ENCODE measurements at places on chromosomes 1 and 21. TPM values are rescaled to one million over a fixed set of nuclear protein-coding genes. Genes with fewer than 3 reads are reported as not detected.

DNA sequence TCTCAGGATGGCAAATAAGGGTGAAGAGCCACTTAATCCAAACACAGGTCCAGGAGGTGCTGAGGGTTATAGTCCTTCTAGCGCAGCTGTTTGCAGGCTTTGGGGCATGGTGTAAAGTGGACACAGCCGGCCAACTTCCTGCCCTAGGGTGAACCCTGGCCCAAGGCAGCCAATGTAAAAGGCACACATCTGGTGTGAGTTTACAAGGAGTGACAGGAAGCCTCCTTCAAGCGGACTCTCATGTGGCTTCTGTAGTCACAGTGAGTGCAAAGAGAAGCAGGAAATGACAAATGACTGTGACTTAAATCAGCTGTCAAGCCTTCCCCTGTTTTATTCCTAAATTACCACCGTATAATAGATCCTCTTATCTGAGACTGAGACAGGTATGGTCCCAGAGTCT lies 213.0 kb downstream of the CRB1 start:
- peaks cover 13% of the 10 kb centered on the region for H3K4me1 ChIP-seq
- H3K4me3 ChIP-seq = no peak overlapping the region
- H3K27me3 ChIP-seq = no peaks in the 10 kb centered on the region

DNA sequence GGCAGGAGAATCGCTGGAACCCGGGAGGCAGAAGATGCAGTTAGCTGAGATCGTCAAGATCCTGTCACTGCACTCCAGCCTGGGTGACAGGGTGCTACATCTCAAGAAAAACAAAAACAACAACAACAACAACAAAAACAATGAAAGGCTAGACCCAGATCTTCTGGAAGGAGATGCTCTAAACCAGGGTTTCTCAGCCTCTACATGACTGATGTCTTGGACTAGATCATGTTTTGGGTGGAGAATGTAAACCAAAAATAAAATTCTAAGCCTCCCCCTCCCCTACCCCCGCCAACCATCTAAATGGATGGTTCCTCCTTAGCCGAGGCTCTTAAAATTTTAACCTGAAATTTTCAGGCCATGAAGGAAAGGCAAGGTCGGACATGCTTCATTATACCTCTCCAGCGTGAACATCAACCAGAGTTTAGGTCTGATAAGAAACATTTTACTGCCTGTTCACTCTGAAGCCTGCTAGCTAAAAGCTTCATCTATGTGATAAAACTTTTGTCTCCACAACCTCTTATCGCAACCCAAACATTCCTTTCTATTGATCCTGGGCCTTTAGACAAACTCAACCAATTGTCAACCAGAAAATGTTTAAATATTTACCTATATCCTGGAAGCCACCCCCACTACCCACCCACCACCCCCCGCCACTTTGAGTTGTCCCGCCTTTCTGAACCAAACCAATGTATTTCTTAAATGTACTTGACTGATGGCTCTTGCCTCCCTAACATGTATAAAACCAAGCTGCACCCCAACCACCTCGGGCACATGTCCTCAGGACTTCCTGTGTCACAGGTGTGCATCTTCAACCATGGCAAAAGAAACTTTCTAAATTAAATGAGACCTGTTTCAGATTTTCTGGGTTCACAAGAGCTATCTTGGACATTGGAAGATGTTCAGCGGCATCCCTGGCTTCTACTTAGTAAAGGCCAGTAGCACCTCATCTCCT lies 1.9 kb upstream of the CAPN2 start:
- H3K4me1 ChIP-seq = peaks cover 14% of the 10 kb centered on the region
- no peak overlapping the region for H3K27ac ChIP-seq
- peak; percentile 59 for DNase-seq
- no peaks in the 10 kb centered on the region for H3K36me3 ChIP-seq
- H3K4me3 ChIP-seq = peak overlapping the region; percentile 9

DNA sequence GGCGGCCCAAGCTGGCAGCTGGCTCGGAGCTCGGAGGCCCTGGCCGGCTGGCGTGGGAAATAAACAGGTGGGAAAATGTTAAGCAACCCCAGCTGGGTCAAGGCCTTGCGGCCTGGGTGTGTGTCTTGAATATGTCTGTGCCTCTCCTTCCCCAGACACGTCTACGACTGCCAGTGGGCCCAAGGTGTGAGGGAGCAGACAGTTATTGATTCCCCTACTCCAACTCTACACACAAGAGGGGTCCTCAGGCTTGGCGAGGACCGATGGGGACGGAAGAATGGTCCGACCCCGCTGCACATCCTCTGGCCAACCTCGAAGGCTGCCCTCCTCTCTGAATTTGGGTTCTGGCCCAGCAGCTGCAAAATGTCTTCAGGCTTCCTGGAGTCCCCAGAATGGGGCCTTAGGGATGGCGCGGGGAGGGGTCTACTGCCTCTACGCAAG lies 2.2 kb downstream of the IL22RA1 start:
- no peak for DNase-seq
- no peak overlapping the region for H3K4me3 ChIP-seq
- H3K27ac ChIP-seq = no peak overlapping the region
- no peaks in the 10 kb centered on the region for H3K27me3 ChIP-seq
- no peaks in the 10 kb centered on the region for H3K36me3 ChIP-seq

- no peaks in the 10 kb centered on the region for H3K36me3 ChIP-seq
- no peak overlapping the region for H3K4me3 ChIP-seq
- no peak overlapping the region for H3K27ac ChIP-seq
- peaks cover 29% of the 10 kb centered on the region for H3K4me1 ChIP-seq
- DNase-seq = no peak
- no peaks in the 10 kb centered on the region for H3K27me3 ChIP-seq
Measured at GRCh38 chr1:234751678-234752077, 141.7 kb upstream of the IRF2BP2 start.

The SLC45A3 gene
- total RNA-seq = 10.2 TPM

DNA sequence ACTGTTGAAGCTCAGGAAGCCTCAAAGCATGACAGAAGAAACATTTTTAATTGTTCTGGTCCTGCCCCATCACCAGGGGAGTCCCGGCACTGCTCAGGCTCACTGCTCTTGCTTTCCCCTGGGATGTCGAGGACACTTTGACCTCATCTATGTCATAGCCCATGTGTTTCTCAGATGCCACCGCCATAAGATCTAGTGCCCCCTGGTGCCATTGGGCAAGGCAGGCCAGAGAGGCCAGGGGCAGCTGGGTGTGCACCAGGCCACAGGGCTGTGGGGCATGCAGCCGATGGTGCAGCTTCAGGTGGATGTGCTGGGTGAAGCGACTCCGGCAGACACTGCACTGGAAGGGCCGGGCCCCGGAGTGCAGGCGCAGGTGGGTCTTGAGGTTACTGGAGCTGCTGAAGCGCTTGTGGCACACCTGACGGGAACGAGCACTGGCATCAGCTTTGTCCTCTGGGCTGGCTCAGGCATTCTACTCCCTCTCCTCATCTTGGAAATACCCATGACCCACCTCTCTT lies 7.7 kb upstream of the CRYBG2 start:
- peaks cover 44% of the 10 kb centered on the region for H3K27me3 ChIP-seq
- no peak overlapping the region for H3K27ac ChIP-seq
- no peaks in the 10 kb centered on the region for H3K36me3 ChIP-seq
- peaks cover 4% of the 10 kb centered on the region for H3K4me1 ChIP-seq

- no peak overlapping the region for H3K27ac ChIP-seq
- no peak overlapping the region for H3K4me3 ChIP-seq
- no peaks in the 10 kb centered on the region for H3K4me1 ChIP-seq
- no peaks in the 10 kb centered on the region for H3K36me3 ChIP-seq
Measured at GRCh38 chr1:201554789-201555592, 16.1 kb downstream of the NAV1 start.

The MRPL37 gene
- total RNA-seq = 94.8 TPM

DNA sequence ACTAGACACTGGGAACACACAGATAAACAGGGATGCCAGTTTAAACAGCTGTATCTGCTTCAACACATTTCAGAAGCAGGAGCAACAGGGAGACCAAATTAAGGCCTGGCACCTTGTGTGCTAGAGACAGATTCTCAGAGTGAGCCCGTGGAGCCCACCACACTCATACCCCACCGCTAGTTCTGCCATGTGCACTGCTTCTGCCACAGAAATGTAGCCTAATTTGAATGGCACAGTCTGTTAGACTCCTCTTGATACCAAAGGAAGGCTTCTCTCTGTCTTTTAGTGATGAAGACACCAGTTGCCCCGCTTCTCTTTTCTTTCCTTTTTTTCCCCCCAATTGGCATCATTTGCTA lies 29.3 kb upstream of the ACP6 start:
- H3K4me3 ChIP-seq = no peak overlapping the region
- no peaks in the 10 kb centered on the region for H3K36me3 ChIP-seq

The KCNE2 gene
- 1.4 TPM for total RNA-seq

DNA sequence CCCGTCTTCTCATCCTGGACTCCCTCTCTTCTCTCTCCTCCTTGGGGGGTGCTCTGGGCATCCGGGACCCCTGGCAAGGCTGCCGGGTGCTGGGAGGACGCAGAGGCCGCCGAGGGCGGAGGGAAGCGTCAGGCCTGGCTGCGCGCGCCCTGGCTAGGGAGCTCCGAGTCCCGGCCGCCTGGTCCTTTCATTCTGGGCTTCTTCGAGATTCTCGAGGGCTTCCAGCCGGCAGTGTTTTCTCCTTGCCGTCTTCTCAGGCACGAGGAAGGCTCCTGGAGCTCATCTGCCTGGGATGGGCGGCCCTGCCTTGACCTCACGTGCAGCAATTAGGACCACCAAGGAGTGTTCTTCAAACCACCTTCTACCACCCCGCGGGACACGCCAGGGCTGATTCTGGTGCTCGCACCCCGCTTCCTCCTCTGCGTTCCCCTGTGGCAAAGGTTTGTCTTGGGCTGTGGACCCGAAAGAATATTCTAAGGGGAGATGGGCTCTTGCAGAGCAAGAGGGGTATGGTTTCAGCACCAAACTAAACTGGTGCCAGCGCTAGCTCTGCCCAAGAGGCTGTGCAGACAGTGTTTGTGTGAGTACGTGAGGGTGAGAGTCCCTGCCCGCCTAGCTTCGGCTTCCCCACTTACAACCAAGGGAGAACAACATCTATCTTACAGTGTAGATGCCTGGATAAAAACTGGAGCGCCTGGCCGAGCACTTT lies 36.5 kb downstream of the PIK3CD start:
- peak; percentile 81 for DNase-seq
- peaks cover 3% of the 10 kb centered on the region for H3K4me1 ChIP-seq
- peak overlapping the region; percentile 89 for H3K4me3 ChIP-seq
- no peaks in the 10 kb centered on the region for H3K36me3 ChIP-seq
- no peak overlapping the region for H3K27ac ChIP-seq
- H3K27me3 ChIP-seq = peaks cover 36% of the 10 kb centered on the region

- H3K4me1 ChIP-seq = peaks cover 4% of the 10 kb centered on the region
- peak overlapping the region; percentile 84 for H3K4me3 ChIP-seq
- peak; percentile 95 for DNase-seq
Measured at GRCh38 chr1:94247138-94248094, 10.0 kb upstream of the ARHGAP29 start.

- no peak overlapping the region for H3K27ac ChIP-seq
- peak overlapping the region; percentile 94 for H3K4me3 ChIP-seq
- H3K4me1 ChIP-seq = peaks cover 15% of the 10 kb centered on the region
- H3K36me3 ChIP-seq = peaks cover 41% of the 10 kb centered on the region
Measured at GRCh38 chr1:94539496-94539895, 2.1 kb downstream of the F3 start.

DNA sequence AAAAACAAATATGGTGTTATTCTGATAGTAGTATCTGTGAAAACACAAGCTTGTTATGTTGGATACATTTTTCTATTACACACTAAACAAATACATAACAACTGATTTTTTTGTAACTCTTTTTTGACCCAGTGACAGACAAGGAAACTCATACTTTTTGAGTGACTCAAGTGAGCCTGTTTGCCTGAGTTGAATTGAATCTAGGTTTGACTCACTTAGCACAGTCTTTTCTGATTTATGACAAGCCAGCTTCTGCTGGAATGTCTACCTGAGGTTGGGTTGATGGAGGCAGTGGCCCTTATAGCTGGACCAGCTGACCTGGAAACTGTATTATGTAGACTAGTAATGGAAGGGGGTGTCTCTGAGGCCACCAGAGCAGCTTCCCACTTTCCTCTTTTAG lies 4.2 kb upstream of the CLCA4 start:
- H3K4me3 ChIP-seq = no peak overlapping the region
- H3K36me3 ChIP-seq = no peaks in the 10 kb centered on the region
- H3K27me3 ChIP-seq = no peaks in the 10 kb centered on the region
- DNase-seq = no peak
- H3K4me1 ChIP-seq = no peaks in the 10 kb centered on the region
- no peak overlapping the region for H3K27ac ChIP-seq

DNA sequence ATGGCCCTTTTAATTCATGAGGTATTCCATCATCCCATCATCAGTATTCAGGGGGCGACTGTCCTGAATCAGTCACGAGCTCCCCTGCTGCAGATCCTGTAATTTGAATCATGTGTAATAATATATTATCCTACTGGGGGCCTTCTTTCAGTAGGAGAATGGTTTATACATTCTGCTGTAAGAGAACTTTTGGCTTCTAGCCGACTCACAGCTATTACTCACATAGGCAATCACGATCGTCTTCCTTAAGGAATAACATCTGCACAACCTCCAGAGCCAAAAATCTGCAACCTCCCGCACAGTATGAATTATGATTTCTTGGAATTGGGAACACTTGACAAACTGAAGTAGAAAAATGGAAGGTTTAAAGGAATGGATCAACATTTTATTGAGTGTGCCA lies 343.0 kb downstream of the USP25 start:
- peak overlapping the region; percentile 72 for H3K27ac ChIP-seq
- no peak for DNase-seq
- no peaks in the 10 kb centered on the region for H3K36me3 ChIP-seq
- H3K4me3 ChIP-seq = no peak overlapping the region
- no peaks in the 10 kb centered on the region for H3K4me1 ChIP-seq

- no peaks in the 10 kb centered on the region for H3K4me1 ChIP-seq
- no peaks in the 10 kb centered on the region for H3K36me3 ChIP-seq
- DNase-seq = peak; percentile 51
- H3K27ac ChIP-seq = no peak overlapping the region
- H3K27me3 ChIP-seq = no peaks in the 10 kb centered on the region
- no peak overlapping the region for H3K4me3 ChIP-seq
Measured at GRCh38 chr1:187338762-187339412, 510.1 kb downstream of the PLA2G4A start.

The FBXO2 gene
- total RNA-seq = 14.1 TPM

DNA sequence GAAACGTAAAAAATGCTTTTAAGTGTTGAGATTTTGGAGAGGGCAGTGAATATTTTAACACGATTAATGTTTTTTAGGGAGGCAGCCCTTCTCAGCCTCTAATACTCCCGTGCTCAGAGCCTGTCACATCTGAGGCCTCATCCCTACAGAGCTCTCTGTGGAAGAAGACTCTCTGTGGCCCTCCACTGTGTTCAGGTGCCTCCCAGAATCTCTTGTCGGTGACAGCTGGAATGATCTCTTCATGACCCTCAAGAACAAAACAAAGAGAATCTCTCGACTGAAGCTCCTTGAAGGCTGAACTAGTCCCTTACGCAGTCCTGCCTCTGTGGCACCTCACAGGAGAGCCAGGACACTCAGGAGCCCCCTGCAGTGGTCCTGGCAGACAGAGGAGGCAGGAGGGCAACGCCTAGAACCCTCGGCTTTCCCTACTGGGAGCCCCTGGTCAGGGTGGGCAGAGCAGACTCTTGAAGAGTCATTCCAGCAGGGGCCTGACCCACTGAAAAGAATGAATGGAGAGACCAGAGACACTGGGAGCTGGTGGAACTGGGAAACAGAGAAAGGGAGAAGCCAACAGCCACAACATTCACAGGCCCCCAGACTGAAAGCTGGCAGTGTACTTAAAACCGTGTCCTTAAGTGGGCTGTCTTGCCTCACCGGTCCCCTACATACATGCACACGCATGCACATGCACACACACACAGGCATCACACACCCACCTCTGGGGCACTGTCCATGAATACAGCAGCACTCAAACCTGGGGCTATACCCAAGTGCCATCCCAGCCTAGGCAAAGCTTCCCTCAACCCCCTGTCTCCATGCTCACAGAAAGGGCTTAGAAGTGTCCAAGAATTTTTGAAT lies 67.5 kb upstream of the ANGPTL1 start:
- peak; percentile 44 for DNase-seq
- peak overlapping the region; percentile 84 for H3K27ac ChIP-seq
- H3K36me3 ChIP-seq = no peaks in the 10 kb centered on the region
- H3K27me3 ChIP-seq = no peaks in the 10 kb centered on the region

All from endodermal cell (in vitro differentiated cells).